ENCODE measurements at places on chromosomes 13 and 19. TPM values are rescaled to one million over a fixed set of nuclear protein-coding genes. Genes with fewer than 3 reads are reported as not detected.

CYP4F11 gene
- not detected for total RNA-seq

TNFRSF19 gene
- total RNA-seq, result 0.17 TPM

- no peak for DNase-seq
- peaks cover 2% of the 10 kb centered on the region for H3K36me3 ChIP-seq
- H3K4me3 ChIP-seq, result peak overlapping the region; percentile 80
These were observed 717 bp upstream of the NALCN start for GRCh38 chr13:101417043-101417406.

DNA sequence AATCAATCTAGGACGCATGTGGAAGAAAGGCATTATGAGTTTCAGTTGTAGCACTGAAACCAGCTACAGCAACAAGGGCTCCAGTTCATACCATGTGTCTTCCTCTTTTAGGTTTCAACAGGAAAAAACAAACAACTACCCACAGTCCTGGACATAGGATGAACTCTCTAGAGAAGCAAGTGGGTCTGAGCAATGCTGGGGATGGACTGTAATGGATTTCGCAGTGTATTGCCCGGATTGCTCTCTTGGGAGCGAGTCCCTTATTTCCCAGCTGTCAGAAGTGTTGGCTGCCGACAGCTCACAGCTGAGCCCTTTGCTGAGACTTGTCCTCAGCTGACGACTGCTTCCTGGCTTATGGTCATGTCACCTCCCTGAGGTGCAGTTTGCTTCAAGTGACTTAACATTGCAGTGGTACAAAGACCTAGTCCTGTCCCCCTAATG, 12.1 kb upstream of the MYCBP2 start:
- H3K27ac ChIP-seq, result no peak overlapping the region
- peaks cover 3% of the 10 kb centered on the region for H3K4me1 ChIP-seq
- H3K36me3 ChIP-seq, result no peaks in the 10 kb centered on the region
- DNase-seq, result no peak

DNA sequence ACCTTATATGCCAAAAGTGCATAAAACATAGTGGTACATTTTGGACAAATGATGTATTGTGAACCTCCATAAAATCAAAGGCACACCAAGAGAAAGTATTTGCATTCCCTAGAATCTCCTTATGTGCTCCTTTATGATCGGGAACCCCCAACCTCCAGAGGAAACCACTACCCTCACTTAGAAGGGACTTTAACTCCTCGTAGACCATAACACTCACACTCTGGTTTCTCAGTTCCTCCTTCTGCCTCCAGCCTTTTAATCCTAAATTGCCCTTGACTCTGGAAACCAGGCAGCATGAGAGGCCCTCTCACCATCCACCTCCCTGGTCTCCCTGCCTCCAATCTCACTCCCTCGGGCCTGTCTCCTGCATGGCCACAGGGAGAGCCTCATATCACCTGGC, 9.8 kb upstream of the KCNN4 start:
- H3K27ac ChIP-seq, result no peak overlapping the region
- peaks cover 5% of the 10 kb centered on the region for H3K4me1 ChIP-seq
- H3K36me3 ChIP-seq, result no peaks in the 10 kb centered on the region
- H3K27me3 ChIP-seq, result peaks cover 18% of the 10 kb centered on the region
- H3K4me3 ChIP-seq, result no peak overlapping the region

- peaks cover 8% of the 10 kb centered on the region for H3K36me3 ChIP-seq
- no peak overlapping the region for H3K4me3 ChIP-seq
- peaks cover 8% of the 10 kb centered on the region for H3K4me1 ChIP-seq
- no peak for DNase-seq
- peak overlapping the region; percentile 29 for H3K27ac ChIP-seq
These were observed 33.9 kb downstream of the TFDP1 start for GRCh38 chr13:113618455-113618854.

DNA sequence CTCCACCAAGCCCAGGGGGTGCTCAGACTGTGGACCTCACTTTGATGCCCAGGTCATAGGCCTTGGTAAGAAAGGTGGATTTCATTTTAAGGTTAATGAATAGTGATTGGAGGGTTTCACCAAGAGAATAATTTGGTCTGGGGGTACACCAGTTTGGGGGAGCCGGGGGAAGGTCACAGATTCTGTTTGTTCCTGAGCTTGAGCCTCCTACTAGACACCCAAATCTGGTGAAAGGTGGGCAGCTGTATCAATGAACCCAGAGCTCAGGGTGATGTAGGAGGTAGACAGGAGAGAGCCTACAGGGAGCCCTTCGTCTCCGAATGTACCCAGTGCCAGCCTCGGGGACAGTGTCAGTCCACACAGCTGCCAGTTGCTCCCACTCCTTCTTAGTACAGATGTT, 63.7 kb upstream of the ATP12A start:
- H3K27me3 ChIP-seq, result no peaks in the 10 kb centered on the region
- peaks cover 24% of the 10 kb centered on the region for H3K4me1 ChIP-seq
- H3K27ac ChIP-seq, result peak overlapping the region; percentile 49
- DNase-seq, result no peak
- no peaks in the 10 kb centered on the region for H3K36me3 ChIP-seq
- H3K4me3 ChIP-seq, result no peak overlapping the region

GRCh38 chr19:19460258-19460731, 54.8 kb downstream of the GATAD2A start:
- peak overlapping the region; percentile 99 for H3K27ac ChIP-seq
- no peak for DNase-seq
- peaks cover 4% of the 10 kb centered on the region for H3K36me3 ChIP-seq
- H3K4me3 ChIP-seq, result peak overlapping the region; percentile 96
- no peaks in the 10 kb centered on the region for H3K27me3 ChIP-seq

DNA sequence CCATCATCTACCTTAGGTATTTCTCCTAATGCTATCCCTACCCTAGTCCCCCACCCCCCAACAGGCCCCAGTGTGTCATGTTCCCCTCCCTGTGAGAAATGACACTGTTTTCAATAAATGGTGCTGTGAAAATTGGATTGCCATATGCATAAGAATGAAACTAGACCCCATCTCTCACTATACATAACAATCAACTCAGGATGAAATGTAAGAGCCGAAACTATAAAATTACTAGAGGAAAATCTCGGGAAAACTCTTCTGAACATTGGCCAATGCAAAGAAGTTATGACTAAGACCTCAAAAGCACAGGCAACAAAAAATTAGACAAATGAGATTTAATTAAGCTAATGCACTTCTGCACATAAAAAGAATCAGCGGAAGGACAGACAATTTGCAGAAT, 138.2 kb downstream of the SUCLA2 start:
- no peaks in the 10 kb centered on the region for H3K4me1 ChIP-seq
- H3K36me3 ChIP-seq, result peaks cover 2% of the 10 kb centered on the region
- DNase-seq, result no peak
- H3K27ac ChIP-seq, result no peak overlapping the region
- H3K27me3 ChIP-seq, result peaks cover 7% of the 10 kb centered on the region
- H3K4me3 ChIP-seq, result no peak overlapping the region

GRCh38 chr13:73835138-73835721, 299.0 kb downstream of the KLF12 start:
- no peak overlapping the region for H3K4me3 ChIP-seq
- H3K27ac ChIP-seq, result no peak overlapping the region
- H3K4me1 ChIP-seq, result peaks cover 29% of the 10 kb centered on the region
- peaks cover 5% of the 10 kb centered on the region for H3K36me3 ChIP-seq

DNA sequence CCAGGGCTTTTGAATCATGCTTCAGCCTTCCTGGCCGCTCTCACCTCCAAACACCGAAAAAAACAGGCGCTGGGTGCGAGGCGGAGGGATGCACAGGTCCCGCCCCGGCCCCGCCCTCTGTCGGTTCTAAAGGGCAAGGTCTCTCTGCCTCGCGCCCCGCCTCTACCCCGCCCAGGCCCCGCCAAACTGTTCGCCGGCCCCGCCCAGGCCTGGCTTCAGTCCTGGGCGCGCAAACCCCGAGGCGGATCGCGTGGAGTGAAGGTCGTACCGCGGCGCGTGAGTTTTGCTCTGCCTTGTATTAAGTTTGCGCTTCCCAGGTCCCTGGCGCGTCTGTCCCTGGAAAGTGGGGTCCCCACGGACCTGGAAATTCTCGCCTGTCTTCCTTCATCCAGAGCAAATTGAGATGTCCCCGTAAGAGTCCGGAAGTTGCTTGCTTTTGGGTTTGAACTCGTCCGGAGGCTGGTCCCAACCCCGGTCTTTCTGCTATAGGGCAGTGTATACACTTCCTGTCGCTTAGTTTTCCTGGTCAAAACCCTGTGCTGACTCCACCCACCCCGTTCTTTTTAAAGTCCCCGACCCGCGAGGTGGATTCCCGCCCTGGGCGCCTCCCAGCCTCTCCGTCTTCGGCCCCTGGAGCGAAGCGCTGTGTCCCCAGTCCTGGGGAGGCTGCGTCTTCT, 8.4 kb downstream of the ZNF808 start:
- peak; percentile 82 for DNase-seq
- peaks cover 2% of the 10 kb centered on the region for H3K36me3 ChIP-seq
- peak overlapping the region; percentile 92 for H3K4me3 ChIP-seq
- H3K27ac ChIP-seq, result peak overlapping the region; percentile 84

DNA sequence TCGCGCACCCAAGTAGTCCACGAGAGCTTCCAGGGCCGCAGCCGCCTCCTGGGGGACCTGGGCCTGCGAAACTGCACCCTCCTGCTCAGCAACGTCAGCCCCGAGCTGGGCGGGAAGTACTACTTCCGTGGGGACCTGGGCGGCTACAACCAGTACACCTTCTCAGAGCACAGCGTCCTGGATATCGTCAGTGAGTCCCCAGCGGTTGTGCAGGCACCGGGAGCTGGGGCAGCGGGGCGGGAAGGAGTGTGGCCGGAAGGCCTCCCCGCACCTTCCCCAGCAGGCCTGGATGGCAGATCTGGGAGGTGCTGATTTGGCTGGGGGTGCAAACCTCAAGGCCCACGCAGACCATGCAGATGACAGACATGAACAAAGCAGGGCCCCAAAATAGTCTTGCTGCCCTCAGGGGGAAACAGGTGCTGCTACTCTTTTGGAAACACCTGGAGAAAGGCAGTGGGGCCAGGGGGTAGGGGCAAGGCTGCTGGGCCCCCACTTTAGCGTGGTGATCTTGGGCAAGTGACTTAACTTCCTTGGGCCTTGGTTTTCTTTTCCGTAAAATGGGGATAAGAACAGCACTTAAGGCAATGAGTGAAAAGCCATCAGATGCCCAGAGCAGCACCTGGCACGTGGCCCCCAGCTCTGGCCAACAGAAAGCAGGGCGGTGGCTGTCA, 4.0 kb downstream of the MAG start:
- no peaks in the 10 kb centered on the region for H3K36me3 ChIP-seq
- no peak for DNase-seq
- H3K27ac ChIP-seq, result peak overlapping the region; percentile 51
- H3K27me3 ChIP-seq, result peaks cover 6% of the 10 kb centered on the region

- H3K4me3 ChIP-seq, result no peak overlapping the region
- no peak overlapping the region for H3K27ac ChIP-seq
- H3K27me3 ChIP-seq, result no peaks in the 10 kb centered on the region
These were observed 2506.4 kb downstream of the PCDH9 start for GRCh38 chr13:64723724-64724123.

DNA sequence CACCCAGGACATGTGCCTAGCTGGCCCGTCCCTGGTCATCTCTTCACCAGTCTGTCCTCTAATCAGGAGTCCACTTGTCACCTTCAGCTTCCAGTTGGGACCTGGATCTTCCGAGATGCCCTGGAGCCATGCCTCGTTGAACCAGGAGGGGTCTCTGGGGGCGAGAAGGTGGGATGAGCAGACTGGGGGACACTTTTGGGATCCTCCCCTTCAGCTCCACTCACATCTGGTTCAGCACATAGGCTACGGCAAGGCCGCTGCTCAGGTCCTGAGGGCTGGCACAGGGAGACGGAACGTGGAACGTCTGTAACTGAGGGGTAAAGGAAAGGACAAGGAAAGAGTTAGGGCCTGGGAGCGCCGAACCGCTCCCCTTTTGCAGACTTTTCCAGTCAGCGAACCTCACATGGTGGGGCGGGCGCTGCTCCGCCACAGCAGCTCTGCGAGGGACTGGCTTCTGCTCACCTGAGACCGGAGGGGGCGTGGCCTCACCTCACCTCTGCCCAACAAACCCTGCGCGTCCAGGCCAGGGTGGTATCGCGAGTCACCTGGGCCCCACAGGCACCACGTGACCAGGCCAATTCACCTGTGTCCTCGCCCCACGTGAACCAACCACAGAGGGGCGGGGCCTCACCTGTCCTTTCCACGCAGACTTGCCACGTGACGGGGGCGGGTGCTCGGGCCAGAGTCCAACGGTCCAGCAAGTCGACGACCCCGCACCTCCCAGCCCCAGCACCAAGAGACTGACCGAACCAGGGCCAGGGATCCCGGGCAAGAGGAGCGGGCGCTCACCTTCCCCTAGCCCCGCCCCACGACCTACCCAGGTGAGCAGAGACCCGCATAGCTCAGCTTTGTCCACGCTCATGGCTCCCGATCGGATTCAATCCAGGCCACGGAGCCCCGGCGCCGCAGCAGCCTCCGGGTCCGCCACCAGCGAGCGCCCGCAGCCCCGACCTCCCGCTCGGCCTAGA, at the start of gene HOOK2:
TSS of gene HOOK2 (minus strand) at position 965 of the 968 bp plus-strand sequence. CDS start at position 862, 103 bp downstream.
- peaks cover 2% of the 10 kb centered on the region for H3K36me3 ChIP-seq
- peak within 1 kb of the TSS; percentile 84 for H3K4me3 ChIP-seq
- peak within 1 kb of the TSS; percentile 67 for H3K27ac ChIP-seq
- H3K4me1 ChIP-seq, result peaks cover 21% of the 10 kb centered on the region
- DNase-seq, result peak; percentile 39

DNA sequence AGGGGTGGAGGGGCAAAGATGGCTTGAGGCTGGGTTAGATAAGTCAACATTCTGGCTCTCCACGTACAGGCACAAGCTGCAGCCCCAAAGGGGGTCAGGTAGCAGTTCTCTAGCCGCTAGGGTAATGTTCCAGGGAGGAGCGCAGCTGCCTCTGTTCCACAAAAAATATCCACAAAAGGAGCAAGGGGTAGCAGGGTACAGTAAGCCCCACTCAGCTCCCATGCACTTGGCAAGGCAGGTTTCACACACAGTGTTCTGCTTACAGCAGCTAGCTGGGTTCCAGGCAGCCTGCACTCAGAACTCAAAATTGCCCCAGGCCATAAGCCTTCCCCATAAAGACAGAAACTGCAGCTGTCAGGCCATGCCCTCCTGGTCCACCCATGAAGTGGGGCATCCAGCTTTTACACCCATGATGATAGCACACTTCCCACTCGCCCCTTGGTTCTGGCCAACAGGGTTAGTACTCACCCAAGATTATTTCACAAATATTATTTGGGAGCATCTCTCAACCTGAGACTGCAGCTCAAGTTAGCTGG, 130.0 kb downstream of the CYSLTR2 start:
- peaks cover 4% of the 10 kb centered on the region for H3K27me3 ChIP-seq
- no peaks in the 10 kb centered on the region for H3K36me3 ChIP-seq
- H3K27ac ChIP-seq, result no peak overlapping the region
- H3K4me1 ChIP-seq, result peaks cover 2% of the 10 kb centered on the region

All from T-helper 17 cell (primary cell).